ENCODE measurements at places on chromosomes 11 and 22. TPM values are rescaled to one million over a fixed set of nuclear protein-coding genes. Genes with fewer than 3 reads are reported as not detected.

Gene FGF4
- not detected for total RNA-seq

Gene BLID
- total RNA-seq, result not detected

Gene MS4A7
- 114 TPM for total RNA-seq

Gene MFRP
- not detected for total RNA-seq

Gene ACR
- total RNA-seq, result not detected

Gene ISX
- total RNA-seq, result not detected

Gene ARHGEF17
- 193 TPM for total RNA-seq

Gene TMEM45B
- not detected for total RNA-seq

Gene BTG4
- not detected for total RNA-seq

Gene ADORA2A
- total RNA-seq, result 14.7 TPM

Gene NUCB2
- 47.8 TPM for total RNA-seq

Gene MMP13
- total RNA-seq, result not detected

Gene NFAM1
- 1.5 TPM for total RNA-seq

Gene WBP2NL
- not detected for total RNA-seq

Gene DRD2
- not detected for total RNA-seq

- DNase-seq, result no peak
- H3K27me3 ChIP-seq, result no peaks in the 10 kb centered on the region
- H3K27ac ChIP-seq, result no peak overlapping the region
- no peak overlapping the region for H3K4me3 ChIP-seq
- no peaks in the 10 kb centered on the region for H3K4me1 ChIP-seq
- H3K36me3 ChIP-seq, result no peaks in the 10 kb centered on the region
Measured at GRCh38 chr11:120523196-120523595, 11.6 kb downstream of the GRIK4 start.

- H3K27me3 ChIP-seq, result no peaks in the 10 kb centered on the region
- no peak for DNase-seq
- H3K27ac ChIP-seq, result no peak overlapping the region
- H3K4me1 ChIP-seq, result no peaks in the 10 kb centered on the region
Measured at GRCh38 chr11:107792049-107792443, 66.5 kb downstream of the SLC35F2 start.

DNA sequence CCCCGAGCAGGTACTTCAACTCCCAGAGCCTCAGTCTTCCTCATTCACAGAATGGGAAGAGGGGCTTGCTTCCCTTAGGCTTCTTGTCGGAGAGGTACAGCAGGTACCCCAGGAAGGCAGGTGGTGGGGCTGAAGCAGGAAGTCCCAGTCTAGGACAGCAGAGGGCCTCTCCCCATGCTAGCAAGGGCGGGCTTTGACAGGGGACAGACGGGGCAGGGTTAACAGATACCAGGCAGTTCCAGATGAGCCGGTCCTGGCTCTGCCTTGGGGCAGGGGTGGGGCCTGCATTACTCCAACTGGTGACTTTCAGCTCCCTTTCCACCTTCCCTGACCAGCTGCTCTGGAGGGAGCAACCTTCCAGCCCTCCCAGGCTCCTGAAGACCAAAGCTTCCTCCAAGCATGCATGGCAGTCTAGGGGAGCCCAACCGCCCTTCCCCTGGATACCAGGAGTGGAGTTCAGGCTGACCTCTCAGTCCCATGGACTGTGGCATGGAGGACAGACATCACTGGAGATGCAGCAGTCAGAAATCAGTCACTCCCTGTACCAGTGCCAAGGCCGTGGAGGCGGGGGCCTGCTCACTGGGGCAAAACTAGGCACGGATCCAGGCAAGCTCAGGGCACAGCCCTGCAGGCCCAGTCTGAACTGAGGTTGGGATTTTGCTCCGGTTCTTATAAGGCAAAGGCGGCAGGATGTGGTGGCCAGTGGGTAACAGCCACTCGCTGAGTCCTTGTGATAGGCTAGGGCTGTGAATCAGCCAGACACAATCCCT, 60.5 kb downstream of the NAT10 start:
- H3K27ac ChIP-seq, result no peak overlapping the region
- H3K4me3 ChIP-seq, result no peak overlapping the region
- H3K27me3 ChIP-seq, result no peaks in the 10 kb centered on the region
- H3K36me3 ChIP-seq, result peaks cover 18% of the 10 kb centered on the region

DNA sequence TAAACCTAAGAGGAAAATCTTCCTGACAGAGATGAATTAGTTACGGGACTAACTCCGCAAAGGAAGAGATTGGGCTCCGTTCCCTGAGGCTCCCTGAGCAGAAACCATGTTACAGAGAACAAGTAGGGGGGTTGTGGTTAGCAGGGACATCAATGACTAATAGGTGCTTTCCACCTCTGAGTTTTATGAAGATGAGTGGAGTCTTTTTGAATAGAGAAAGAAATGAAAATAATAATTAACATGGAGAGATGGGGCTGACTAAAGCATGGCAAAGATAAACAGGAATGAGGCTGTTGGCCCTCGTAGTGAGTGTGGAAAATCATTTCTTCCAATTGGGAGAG, 47.5 kb upstream of the PICALM start:
- no peak overlapping the region for H3K27ac ChIP-seq
- no peak for DNase-seq
- no peaks in the 10 kb centered on the region for H3K27me3 ChIP-seq

DNA sequence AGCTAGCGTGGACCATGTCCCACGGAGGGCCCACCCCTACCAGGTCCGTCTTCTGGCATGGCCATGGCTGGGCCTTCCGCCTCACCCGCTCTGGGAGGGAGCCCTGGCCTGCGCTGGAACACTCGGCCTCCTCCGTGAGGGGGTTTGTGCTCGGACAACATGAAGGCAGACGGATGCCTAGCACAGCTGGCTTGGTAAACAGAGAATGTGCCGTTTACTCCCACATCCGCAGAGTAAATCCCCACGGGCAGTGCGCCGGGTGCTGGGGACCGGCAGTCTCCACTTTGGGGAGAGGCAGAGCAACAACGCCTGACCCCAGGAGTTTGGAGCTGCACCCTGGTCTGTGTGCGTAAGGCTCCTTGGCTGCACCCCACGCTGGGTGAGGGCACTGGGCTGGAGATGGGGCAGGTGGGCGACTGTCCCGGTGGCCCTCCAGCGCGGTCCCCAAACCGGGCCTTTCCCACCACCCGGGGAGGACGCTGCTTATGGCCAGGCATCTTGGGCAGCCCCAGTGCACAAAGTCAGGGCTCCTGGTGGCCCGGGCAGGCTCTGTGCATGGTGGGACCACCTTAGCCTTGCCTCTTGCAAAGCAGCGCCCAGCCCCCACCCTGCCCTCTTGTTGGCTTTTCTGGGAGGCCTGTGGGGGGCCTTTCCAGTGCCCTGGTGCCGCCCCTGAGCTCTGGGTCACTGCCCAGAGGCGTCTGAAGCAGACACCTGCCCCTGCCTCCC, 30.7 kb upstream of the MUC5AC start:
- DNase-seq, result no peak
- no peaks in the 10 kb centered on the region for H3K27me3 ChIP-seq
- H3K4me1 ChIP-seq, result no peaks in the 10 kb centered on the region
- H3K27ac ChIP-seq, result no peak overlapping the region
- H3K36me3 ChIP-seq, result no peaks in the 10 kb centered on the region

- no peaks in the 10 kb centered on the region for H3K27me3 ChIP-seq
- H3K4me1 ChIP-seq, result no peaks in the 10 kb centered on the region
- H3K4me3 ChIP-seq, result no peak overlapping the region
- DNase-seq, result no peak
Measured at GRCh38 chr11:69744435-69744834, 30.7 kb downstream of the FGF4 start.

DNA sequence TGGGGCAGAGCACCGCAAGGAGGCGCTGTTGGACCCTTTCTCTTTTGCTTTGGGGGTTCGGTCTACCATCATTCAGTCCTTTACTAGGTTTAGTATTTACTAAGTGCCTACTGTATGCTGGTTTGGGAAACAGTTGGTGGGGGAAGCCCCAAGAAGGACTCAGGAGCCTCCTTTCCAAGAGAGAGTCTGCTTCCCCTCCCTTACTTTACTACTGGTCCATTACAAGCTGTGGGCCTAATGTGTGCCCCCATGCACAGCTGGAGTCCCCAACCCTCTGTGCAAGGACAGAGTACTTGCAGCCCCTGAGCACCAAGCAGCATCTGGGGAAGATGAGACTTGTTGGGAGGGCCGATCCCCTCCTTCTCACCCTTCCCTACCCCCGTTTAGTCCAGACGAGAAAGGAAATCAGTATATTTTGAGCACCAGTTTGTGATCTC, 876 bp upstream of the UBE2L6 start:
- no peaks in the 10 kb centered on the region for H3K36me3 ChIP-seq
- no peak for DNase-seq
- H3K27me3 ChIP-seq, result no peaks in the 10 kb centered on the region
- H3K4me1 ChIP-seq, result peaks cover 20% of the 10 kb centered on the region

- DNase-seq, result no peak
- H3K4me3 ChIP-seq, result no peak overlapping the region
- H3K4me1 ChIP-seq, result peaks cover 9% of the 10 kb centered on the region
Measured at GRCh38 chr11:91136631-91137030, 913.8 kb upstream of the CHORDC1 start.

- no peak overlapping the region for H3K4me3 ChIP-seq
- no peak overlapping the region for H3K27ac ChIP-seq
- no peaks in the 10 kb centered on the region for H3K4me1 ChIP-seq
- DNase-seq, result no peak
- H3K27me3 ChIP-seq, result no peaks in the 10 kb centered on the region
Measured at GRCh38 chr11:38282718-38283117, 1684.7 kb upstream of the RAG2 start.

GRCh38 chr22:45783021-45783420, 111.4 kb downstream of the ATXN10 start:
- H3K4me1 ChIP-seq, result peaks cover 6% of the 10 kb centered on the region
- H3K4me3 ChIP-seq, result no peak overlapping the region
- DNase-seq, result no peak
- H3K27me3 ChIP-seq, result no peaks in the 10 kb centered on the region
- no peak overlapping the region for H3K27ac ChIP-seq

DNA sequence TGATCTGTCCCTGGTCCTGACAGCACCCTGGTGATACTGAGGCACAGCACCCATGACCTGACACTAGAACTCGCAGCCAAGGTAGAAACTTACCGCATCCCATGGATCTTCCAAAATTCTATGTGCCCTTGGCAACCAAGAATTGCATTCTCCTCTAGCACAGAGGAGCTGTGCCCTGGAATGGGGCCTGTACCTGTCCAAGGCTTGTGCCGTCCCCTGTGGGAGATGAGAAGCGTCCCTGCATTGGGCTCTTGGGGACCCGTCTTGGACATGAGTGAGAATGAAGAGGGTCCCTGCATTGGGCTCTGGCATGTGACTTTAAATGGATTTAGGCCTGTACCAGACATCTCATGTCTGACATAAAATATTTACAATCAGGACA, 67.1 kb downstream of the GGTLC2 start:
- no peak overlapping the region for H3K27ac ChIP-seq
- H3K27me3 ChIP-seq, result no peaks in the 10 kb centered on the region
- no peak overlapping the region for H3K4me3 ChIP-seq
- no peaks in the 10 kb centered on the region for H3K4me1 ChIP-seq

DNA sequence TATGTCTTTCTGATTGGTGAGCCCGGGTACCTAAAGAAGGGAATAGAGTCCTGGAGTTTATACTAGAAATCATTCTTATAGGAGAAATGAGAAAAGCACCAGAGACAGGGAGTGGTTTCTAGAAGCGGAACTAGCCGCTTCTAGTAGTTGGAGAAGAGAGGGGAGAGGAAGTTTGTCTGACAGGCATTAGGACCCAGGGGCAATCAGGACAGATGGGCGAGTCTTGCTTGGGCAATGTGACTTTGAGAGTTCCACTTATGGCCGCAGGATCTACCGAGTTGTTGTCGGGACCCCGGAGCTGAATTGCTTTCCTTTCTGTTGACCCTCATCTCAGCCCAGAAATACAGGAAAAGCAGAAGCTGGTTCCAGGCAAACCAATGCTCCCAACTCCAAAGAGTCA, 596.8 kb upstream of the CNTN5 start:
- DNase-seq, result no peak
- H3K4me3 ChIP-seq, result no peak overlapping the region
- no peak overlapping the region for H3K27ac ChIP-seq
- H3K4me1 ChIP-seq, result no peaks in the 10 kb centered on the region

DNA sequence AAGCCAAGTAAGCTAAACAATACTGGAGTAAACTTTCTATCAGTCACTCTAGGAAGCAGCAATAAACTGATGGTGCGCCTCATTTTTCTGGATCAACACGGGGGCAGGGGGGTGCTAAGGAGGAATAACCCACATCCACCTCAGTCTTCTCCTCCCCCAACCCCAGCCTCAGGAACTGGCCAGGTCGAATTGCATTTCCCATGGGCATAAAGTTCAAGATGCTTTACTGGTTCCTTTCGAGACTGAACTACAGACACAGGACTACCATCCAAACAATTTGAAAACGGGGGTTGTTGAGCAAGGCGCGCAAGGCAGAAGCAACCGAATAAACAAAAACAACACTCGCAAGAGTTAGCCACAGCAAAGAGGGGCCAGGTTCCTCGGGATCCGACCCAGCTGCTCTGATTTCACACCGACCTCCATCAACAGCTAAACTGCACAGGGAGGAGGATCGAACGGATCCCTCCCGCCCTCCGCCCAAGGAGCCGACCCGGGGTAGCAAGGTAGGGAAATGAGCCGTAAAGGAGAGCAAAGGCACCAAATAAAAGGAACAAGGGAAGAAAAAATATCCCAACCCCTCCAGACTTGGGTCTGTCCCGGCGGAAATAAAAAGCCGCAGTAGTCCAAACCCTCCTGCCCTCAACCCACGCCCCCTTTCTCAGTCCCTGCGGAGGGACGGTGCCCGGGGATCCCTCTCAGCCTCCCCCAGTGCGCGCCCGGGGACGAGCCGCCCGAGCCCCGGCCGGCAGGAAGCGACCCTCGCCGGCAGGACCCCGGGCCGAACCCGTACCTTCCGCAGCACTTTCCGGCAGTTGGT, 801 bp downstream of the SESN3 start:
- peak overlapping the region; percentile 70 for H3K4me3 ChIP-seq
- DNase-seq, result peak; percentile 63
- H3K36me3 ChIP-seq, result no peaks in the 10 kb centered on the region
- H3K27me3 ChIP-seq, result no peaks in the 10 kb centered on the region
- no peaks in the 10 kb centered on the region for H3K4me1 ChIP-seq

GRCh38 chr11:117185736-117186430, 7.3 kb downstream of the SIDT2 start:
- no peak overlapping the region for H3K27ac ChIP-seq
- no peaks in the 10 kb centered on the region for H3K27me3 ChIP-seq
- H3K4me3 ChIP-seq, result no peak overlapping the region

DNA sequence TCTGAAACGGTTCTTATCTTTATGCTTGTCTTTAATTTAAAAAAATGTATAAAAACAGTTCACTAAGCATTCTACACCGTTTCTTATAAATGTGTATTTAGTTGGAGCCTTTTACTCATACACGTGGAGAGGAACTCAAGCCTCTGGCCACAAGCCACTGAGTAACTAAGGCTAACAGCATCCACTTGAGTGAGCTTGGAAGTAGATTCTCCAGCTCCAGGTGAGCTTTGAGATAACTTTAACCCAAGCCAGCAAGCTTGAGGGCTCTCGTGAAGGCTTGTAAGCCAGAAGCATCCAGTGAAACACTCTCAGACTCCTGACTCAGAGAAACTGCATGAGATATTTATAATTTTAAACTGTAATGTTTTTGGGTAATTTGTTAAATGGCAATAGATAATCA, 82.6 kb downstream of the ARHGAP20 start:
- H3K4me3 ChIP-seq, result no peak overlapping the region
- DNase-seq, result no peak
- no peak overlapping the region for H3K27ac ChIP-seq
- H3K4me1 ChIP-seq, result no peaks in the 10 kb centered on the region
